Iris pigment epithelial cell (primary cell): ENCODE measurements at places on chromosomes 16 and 17.

GRCh38 chr17:67136191-67137025, 92.1 kb downstream of the CACNG1 start:
- DNase-seq, result peak; percentile 24

DNA sequence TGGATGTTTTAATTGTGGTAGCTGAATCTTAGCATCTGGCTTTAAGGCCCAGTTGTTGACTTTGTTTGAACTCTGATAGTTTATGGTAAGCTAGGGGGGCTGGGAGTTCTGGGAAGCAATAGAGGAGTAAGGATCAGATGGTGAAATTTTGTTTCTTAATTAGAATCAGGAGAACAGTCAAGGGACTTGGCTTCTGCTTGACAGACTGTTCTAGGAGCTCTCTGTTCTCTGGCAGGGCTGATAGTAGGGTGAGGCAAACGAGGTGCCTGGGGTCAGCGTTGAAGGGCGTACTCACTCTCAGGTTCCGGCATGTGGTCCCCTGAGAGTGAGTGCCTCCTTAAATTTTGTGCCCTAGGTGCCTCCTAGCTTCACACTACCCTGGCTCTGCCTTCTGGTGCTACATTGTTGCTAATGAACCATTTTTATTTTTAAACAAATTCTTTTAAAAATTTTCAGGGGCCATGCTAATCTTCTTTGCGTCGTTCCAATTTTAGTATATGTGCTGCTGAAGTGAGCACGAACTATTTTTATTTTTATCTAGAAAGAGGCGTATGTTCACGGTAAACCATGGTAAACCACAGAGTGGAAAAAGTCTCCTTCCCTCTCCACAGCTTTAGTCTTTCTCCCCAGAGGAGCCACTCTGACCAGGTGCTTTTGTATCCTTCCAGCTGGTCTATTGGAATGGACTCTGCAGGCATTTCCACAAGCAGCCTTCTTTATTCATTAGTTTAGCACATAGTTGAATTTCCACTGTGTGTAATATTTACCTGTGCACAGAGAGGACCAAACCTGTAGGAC, 19.7 kb downstream of the SLC7A6 start:
- no peak for DNase-seq

- DNase-seq, result no peak
Observed at GRCh38 chr16:30697264-30698138, 1.5 kb upstream of the SRCAP start.

DNA sequence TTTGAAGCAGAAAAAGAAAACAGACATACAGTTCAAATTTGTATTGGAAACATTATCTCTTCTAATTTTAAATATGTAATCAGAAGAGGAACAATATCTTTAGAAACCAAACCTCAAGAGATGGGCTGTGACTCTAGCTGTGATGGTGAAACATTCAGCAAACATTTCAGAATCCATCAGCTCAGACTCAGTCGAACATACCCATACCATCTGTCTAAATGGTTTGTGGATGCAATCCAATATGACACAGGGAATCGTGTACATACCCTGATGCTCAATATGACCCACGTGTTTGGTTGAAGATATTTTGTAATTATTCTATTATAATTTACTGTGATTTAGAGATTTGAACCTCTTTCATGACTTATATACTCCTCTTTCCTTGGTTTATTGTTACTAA, 665.2 kb upstream of the CDH8 start:
- no peak for DNase-seq

- DNase-seq, result peak; percentile 26
Observed at GRCh38 chr16:85459529-85460251, 153.4 kb upstream of the GSE1 start.

- peak; percentile 60 for DNase-seq
Observed at GRCh38 chr17:57243171-57243622, 13.1 kb upstream of the MSI2 start.

- DNase-seq, result no peak
Observed at GRCh38 chr17:78648293-78648692, 71.1 kb upstream of the DNAH17 start.

DNA sequence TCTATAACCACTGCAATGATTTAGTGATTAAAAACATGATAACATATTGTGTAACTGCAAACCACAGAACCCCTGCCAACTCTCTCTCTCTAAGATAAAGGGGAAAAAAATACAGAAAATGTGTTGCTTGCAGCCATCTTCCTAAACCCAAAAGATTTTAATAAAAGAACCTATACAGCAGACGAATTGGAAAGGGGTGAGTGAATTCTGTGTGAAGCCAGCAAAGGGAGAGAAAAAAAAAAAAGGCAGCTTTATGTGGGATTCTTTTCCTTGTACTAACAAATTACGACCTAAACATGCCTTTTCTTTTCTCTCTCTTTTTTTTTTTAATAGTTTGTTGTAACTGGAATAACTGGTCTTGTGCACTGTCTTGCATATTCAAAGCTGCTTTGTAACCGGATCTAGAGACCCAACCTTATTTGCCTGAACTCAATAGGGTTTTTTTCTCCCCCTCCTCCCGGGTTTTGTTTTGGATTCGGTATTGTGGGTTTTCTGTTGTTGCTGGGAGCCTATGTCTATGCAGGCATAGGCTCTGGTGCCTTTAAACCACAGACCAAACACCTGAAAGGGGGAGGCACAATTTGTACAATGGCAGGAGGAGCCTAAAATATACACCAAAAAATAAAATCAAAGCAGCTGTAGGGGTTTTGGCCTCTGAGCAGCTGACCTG, 7.0 kb upstream of the ZFHX3 start:
- peak; percentile 80 for DNase-seq

DNA sequence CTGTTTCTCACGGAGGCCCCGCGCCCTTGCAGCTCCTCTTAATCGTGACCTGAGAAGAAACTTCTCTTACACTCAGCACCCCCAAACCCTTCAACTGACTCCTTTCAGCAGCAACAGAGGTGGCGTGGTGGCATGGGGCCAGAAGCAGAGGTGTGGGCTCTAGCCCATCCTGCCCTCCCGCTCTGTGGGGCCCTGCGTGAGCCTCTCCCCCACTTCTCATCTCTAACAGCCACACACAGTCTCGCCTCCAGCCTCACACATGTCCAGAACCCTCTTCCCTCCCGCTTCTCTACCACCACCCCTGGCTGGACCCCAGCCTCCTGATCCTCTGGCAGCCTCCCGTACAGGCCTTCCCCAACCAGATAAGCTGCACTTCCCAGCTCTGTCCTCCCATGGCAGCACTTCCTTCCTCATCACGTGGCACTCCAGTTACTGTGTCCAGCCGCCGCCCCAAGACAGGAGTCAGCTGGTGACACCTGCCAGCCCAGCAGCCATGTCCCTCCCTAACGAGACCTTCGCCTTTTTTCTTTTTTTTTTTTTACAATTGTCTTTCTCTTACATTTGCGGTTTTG, 30.5 kb downstream of the NSMCE1 start:
- no peak for DNase-seq

GRCh38 chr17:43367737-43368242, 31.0 kb upstream of the ARL4D start:
- DNase-seq, result peak; percentile 94

GRCh38 chr16:48687421-48688038, 77.5 kb upstream of the N4BP1 start:
- DNase-seq, result peak; percentile 72

GRCh38 chr17:49600949-49601348, 25.3 kb downstream of the NXPH3 start:
- DNase-seq, result no peak

DNA sequence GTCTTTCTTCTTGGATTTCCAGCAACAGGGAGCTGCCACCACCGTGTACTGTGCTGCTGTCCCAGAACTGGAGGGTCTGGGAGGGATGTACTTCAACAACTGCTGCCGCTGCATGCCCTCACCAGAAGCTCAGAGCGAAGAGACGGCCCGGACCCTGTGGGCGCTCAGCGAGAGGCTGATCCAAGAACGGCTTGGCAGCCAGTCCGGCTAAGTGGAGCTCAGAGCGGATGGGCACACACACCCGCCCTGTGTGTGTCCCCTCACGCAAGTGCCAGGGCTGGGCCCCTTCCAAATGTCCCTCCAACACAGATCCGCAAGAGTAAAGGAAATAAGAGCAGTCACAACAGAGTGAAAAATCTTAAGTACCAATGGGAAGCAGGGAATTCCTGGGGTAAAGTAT, 389.0 kb downstream of the MAF start:
- DNase-seq, result no peak

DNA sequence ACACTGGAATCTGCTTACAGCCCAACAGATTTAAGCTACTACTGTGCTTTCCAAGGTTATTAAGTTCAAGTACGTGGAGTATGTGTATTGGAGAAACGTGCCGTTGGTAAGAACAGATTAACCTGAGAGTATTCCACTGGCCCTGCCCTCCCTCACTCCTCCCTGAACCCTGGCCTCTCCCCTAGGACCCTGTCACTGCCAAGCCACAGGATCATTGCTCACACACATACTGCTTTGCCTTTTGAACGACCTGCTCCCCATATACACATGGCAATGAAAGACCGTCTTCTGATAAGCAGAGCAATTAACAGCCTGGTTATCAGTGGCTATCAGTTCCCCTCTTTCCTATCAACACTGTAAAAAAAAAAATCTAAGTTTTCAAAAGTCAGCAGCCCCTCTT, 458.9 kb upstream of the DYNLRB2 start:
- DNase-seq, result no peak

DNA sequence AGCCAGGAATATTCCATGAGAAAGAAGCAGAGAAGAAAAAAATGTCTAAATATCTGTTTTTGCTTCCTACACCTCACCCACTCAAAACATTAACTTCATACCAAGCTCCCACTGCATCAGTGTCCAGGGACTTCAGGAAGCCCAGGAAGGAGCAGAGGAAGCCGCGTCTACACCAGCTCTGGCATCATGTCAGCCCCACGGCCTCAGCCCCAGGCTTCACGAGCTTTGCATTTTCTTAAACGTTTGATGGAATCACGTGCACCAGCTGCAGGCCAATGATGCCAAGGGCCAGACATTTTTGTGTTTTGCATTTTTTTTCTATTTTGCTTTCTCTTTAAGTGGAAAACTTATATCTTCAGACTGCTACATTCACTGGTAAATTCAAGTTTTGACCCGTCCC, 48.6 kb downstream of the CDRT4 start:
- no peak for DNase-seq

DNA sequence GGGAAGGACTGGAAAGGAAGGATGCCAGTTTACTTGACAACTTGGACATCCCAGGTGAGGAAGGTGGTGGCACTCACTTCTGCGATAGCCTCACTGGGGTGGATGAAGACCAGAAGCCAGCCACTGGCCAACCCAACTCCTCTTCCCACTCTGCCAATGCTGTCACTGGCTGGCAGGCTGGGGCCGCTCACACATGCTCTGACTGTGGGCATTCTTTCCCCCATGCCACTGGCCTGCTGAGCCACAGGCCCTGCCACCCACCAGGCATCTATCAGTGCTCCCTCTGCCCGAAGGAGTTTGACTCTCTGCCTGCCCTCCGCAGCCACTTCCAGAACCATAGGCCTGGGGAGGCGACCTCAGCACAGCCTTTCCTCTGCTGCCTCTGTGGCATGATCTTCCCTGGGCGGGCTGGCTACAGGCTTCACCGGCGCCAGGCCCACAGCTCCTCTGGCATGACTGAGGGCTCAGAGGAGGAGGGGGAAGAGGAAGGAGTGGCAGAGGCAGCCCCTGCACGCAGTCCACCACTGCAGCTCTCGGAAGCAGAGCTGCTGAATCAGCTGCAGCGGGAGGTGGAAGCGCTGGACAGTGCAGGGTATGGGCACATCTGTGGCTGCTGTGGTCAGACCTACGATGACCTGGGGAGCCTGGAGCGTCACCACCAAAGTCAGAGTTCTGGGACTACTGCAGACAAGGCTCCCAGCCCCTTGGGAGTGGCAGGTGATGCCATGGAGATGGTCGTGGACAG, 4.5 kb downstream of the ZNF646 start:
- DNase-seq, result no peak

DNA sequence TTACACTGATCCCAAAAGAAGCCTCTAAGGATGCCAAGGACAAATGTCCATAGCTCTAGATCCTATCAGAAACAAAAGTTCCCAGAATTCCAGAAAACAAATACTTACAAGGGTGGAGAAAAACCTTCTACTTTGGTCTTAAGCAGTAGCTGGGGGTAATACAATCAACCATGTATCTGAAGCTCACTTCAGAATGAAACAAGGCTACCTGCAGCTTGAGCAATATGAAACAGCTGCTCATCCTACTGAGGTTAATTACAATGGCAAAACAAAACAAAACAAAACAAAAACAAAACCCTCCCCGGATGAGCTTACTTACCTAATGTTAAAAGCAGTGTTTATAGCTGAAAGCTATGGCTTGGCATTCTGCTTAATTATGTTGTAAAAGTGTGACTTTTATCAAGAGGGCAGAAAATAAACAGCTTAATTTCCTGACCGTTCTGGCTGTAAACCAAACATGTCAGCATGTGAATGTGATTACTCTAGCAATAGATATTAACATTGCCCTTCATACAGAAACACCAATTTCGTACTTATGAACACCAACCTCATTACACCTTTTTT, 10.5 kb downstream of the PDZD9 start:
- DNase-seq, result no peak

DNA sequence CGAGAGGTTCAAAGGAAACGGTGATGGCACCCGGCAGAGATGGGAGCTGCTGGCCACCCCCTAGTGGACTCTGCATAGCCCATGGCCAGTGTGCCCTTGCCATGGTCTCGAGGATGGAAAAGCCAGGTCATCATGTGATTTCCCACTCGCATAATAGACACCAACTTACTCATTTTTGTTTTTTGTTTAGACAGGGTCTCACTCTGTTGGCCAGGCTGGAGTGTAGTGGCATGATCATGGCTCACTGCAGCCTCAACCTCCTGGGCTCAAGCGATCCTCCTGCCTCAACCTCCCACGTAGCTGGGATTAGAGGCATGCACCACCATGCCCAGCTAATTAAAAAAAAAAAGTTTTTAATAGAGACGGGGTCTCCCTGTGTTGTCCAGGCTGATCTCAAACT, 27.6 kb downstream of the LDHD start:
- DNase-seq, result no peak

DNA sequence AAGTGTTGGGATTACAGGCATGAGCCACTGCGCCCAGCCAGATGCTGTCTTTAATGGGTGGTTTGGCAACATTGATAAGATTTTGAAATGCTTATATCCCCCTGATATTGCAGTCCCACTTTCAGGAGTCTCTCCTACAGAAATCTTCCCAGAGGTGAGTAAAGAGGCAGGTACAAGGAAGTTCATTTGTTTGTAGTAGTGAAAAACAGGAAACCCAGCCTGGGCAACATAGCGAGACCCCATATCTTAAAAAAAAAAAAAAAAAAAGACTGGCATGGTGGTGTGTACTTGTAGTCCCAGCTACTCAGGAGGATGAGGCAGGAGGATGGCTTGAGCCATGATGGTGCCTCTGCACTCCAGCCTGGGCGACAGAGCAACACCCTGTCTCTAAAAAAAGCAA, 6.2 kb upstream of the NUPR1 start:
- no peak for DNase-seq

DNA sequence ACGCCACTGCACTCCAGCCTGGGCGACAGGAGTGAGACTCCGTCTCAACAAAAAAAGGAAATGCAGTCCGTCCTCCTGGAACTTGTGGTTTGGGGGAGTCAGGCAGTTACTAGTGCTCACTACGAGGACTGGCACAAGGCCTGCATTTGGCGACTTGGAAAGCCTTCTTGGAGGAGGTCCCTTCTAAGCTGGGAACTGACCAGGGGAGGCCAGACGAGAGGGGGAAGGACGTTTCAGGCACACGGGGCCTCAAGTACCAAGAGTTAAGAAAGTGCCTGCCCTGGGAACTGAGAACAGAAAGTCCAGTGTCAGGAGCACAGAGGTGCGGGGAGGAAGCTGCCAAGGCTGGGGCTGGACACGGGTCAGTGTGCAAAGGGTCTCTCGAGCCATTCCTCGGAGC, 89.9 kb downstream of the ABR start:
- no peak for DNase-seq
